BJ (cell line): ENCODE measurements at places on chromosomes 6 and 20.

- DNase-seq: no peak
Observed at GRCh38 chr20:50992733-50993457, 30.0 kb downstream of the KCNG1 start.

DNA sequence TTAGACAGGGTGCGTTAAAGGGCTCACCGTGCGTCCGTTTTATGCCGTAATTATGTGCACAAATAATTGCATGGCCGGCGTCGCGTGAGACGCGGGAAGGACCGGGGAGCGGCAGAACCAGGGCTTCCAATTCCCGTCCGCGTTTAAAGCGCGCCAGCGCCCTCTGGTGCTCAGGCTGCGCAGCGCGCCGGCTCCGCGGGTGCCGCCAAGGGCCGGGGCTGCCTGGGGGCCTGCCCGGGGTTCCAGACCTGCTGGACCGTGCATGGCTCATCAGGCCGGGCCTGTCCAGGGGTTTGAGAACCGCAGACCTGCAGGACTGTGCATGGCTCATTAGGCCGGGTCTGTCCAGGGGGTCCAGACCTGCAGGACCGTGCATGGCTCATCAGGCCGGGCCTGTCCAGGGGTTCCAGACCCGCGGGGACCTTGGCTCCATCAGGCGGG lies 369.0 kb downstream of the THBS2 start:
- DNase-seq: no peak

- DNase-seq: no peak
Observed at GRCh38 chr20:1801225-1801928, 93.8 kb upstream of the SIRPA start.

- DNase-seq: no peak
Observed at GRCh38 chr20:10792291-10792690, 118.5 kb upstream of the JAG1 start.

DNA sequence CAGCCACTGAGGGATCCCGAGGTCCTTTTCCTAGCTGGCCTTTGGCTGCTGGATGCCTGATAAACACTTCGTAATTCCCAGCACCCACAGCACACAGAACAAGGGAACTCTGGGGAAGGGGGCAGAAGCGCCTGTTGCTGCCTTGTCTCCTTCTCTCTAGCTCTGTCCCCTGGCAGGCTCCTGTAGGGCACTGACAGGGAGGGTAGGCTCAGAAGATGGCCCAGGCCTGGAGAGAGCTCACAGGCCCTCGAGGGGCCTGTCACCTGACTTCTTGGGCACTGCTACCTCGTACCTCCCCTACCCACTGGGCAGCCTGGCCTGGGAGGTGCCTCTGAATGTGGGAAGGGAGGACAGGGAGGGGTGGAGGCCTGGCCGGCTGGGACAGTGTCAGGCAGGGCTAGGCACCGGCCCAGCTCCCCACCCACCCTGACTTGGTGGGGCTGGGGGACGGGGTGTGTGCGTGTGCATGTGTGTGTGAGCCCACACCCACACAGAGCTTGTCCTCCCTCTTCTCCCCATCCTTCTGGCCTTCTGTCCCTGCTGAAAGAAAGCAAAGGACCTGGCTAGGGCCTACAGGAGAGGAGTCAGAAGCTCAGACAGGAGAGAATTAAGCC lies 18.1 kb downstream of the C6orf132 start:
- DNase-seq: no peak

DNA sequence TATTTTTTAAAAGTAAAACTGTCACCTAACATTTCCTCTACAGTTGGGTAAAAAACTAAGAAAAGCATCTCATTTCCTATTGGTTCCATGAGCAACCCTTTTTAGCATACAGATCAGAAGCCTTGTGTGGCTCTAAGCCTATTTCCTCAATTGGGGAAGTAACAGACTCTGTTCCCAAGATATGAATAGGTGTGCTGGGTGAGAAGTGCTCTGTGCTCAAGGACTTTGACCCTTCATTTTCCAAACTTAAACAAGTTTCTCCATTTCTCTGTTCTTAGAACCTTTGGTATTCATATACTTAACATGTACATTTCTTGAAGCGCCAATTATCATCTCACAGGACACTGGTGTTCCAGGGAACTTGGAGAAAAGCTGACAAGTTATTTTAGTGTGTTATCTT lies 24.1 kb downstream of the CARMIL1 start:
- no peak for DNase-seq

- DNase-seq: no peak
Observed at GRCh38 chr6:53828966-53829697, 34.3 kb downstream of the LRRC1 start.

GRCh38 chr20:34110745-34111641 lies 1.1 kb downstream of the EIF2S2 start:
- DNase-seq: peak; percentile 27

DNA sequence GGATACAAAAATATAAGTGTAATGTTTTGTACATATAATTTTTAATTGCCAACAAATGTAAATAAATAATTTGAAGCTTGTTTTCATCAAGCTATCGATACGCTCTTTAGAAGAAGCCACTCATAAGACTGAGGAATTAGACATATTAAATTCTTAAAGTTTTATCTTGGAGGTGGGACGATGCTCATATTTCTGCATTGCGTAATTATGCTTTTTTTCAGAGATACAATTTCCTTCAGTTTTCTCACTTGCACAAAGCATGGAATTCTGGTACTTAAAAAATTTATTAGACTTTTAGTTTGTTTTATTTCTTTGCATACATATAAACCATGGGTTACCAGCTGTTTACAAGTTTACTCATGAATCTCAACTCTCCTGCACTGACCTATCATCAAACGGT lies 980.0 kb downstream of the EYS start:
- no peak for DNase-seq

DNA sequence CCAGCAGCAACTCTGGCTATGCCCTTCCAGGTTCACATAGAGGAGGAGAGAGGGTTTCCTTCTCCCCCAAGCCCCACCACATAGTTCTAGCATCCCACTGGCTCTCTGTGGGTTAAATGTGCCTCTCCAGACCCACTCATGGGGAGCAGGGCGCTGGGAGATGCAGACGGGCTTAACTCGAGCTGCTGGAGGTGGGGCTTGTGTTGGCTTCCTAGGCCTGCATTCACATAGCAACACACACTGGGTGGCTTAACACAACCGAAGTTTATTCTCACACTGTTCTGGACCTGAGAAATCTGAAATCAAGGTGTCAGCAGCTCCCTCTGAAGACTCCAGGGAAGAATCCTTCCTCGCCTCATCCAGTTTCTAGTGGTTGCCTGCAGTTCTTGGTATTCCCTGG lies 33.6 kb downstream of the SLC2A10 start:
- no peak for DNase-seq

DNA sequence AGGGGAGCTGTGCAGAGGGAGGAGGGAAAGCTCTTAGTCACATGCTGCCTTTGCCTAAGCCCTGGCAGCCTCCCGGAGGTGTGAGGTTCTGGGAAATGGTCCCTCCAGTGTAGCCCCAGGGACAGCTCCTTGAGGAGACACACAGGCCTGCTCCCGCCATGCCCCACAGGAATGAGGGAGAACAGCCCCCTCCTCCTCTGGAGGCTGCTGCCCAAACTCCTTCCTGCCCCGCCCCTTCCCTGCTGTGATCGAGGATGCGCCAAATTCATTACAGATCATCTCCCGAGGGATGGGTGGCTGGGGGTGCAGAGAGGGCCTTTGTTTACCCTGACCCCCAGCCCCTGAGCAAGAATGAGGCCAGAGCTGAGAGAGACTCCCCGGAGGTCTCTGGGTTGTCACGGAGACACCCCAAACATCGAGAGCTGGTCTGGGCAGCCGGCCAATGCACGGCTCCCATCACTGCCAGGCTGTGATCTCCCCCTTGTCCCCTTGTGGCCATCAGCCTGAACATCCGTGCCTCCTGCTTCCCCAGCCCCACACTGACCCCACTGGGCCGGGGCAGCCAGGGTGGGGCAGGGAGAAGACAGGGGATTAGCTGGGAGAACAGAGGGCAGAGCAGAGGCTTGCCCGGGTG lies 8.4 kb downstream of the CYP21A2 start:
- no peak for DNase-seq

DNA sequence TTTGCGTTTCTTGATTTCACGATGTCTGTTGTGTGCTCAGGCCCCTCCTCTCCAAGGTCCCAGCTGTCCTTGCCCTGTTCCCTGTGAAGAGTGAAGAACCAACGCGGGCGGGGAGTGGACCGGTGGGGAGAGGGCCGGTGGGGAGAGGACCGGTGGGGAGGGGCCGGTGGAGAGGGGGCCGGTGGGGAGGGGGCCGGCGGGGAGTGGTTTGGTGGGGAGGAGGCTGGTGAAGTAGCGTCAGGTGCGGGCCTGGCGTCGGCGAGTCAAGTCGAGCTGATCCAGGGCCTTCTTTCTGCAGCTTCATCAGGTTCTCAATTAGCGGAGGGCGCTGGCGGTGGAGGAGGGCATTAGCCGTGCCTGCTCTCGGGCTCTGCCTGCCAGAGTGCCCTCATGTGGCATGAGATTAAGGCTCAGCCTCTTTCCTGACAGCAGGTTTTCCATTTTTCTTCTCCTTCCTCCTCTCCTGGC lies 21.2 kb upstream of the BHLHE23 start:
- DNase-seq: no peak

DNA sequence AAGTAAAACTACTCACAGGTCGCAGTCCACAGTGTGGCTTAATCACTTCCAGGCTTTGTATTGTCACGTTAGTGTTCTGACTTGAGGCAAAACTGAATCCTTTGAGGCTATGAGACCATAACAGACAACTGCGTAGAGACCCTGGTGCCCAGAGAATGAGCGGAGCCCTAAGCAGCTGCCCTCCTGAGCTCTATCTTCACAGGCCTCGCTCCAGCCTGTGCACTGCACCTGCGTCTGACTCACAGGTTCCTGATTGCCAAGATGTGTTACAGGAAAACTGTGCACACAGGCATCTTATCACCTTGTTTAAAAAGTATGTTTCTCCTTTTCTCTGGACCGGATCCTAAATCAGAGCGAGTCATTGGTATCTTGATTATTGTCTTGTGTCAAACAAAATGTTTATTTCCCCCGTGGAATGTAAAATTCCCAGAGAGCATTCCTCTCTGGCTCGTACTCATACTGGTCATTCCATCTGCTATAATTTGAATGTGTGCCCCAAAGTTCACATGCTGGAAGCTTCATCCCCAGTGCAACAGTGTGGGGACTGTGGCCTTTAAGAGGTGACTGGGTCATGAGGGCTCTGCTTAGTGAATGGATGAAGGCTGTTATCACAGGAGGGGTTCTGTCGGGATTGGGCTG lies 25.7 kb downstream of the PRR18 start:
- DNase-seq: no peak

DNA sequence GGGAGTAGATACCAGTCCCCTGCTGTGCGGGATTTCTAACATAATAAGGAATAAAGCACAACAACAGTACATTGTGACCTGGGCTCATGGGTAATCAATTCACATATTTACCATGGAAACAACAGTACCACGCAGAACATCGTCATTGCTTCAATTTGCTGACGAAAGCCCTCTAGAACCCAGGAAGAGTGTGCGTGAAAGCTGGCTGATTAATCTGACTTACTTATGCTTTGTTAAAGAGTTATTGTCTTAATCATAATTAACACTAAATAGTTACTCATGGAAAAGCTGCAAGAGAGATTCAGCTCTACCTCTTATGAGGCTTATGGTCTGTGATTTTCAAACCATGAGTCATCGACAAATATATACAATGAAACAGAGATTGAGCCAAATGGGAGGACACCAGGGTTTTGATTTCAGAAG lies 644.3 kb upstream of the AGPAT4 start:
- no peak for DNase-seq

DNA sequence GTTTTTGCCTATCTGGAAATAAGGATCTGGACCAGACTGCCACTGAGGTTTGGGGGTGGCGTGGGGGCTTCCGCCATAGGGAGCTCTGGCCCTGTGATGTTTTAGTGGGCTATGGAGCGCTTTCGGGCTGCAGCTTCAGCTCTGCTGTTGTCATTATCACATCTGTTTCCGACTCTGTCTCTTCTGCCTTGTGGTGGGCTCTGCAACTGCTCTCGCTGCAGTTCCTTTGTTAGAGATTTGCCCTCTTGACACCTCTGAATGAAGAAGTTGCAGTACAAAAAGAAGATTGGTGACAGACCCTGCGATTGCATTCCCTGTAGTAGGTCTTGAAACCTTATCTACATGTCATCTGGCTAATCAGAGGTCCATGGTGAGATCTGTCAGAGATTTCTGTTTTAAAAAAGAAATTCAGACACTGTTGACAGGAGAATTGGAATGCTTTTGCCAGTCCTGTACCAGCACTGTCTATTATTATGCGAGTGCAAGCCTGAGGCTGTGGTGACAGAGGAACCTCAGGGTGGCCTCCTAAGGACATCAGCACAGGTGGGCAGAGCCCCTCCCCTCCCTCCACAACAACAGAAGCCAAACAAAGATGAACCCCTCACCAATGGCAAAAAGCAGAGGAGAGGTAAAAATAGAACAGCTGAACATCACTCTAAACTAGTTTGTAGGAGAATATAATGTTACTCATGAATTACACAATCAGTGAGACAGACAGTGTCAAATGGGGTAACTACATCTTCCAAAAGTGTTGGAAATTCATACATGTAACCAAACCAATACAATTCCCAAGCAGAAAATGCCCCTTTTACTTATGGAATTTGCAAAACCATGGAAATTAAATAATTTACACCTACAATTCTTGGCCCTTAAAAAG lies 63.5 kb upstream of the DEFB112 start:
- no peak for DNase-seq

DNA sequence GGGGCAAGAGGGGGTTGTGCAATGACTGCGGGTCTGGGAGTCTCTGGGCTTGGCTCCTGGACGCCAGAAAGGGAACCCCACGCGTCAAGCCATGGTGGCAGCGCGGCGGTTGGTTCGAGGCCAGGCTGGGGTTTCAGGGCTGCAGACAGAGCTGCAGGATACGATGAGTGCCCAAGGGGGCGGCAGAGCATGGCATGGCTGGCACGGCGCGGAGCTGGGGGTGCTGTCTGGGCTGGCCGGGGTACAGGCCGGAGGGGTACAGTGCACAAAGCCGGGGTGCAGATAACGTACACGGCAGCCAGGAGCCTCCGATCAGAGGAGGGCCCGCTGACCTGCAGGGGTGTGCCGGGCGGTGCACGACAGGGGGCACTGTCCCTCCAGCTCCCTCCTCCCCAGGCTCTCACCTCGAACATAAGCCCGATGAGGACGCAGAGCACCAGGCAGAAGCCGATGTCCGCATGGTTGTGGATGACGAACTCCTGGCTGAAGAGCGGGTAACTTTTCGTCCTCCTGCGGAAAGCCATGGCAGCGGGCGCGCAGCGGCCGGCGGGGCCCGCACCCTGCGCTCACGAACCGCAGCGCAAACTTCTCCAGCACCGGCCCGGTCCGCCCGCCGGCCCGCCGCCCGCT lies 353 bp downstream of the TRAM2 start:
- no peak for DNase-seq

DNA sequence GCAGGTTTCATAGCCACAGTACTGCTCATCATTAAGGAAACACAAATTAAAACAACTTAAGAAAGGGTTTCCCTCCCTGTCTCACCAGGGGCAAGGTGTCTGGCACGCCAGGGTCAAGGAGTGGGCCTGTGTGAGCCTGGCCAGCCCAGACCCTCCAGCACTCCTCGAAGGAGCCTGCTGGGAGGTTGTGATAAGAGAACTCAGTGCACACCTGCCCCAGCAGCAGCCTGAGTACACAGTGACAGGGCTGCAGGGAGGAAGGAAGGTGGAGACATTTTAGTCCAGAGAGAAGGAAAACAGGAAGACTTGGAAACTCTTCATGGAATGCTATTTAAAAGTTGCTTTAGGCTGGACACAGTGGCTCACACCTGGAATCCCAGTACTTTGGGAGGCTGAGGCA lies 14.1 kb downstream of the NINL start:
- no peak for DNase-seq

GRCh38 chr6:50410579-50410978 lies 302.7 kb upstream of the TFAP2D start:
- no peak for DNase-seq
